HuH-7 (cell line): ENCODE measurements at places on chromosomes 11 and 22.

DNA sequence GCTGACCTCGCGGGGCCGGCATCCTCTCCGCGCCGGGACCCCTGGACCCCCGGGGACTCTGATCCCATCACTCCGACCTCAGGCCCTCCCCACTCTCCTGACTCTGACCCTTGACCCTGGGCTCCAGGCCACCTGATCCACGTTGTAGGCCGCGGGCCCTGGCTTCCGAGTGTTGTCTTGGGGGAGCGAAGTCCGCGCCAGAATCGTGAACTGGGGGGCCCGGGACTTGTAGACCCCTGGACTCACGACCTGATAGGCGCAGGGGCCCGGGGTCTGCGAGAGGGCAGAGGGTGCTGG, 716 bp upstream of the TYMP start:
- no peak for DNase-seq

GRCh38 chr11:67656278-67656922, 5.9 kb upstream of the ACY3 start:
- DNase-seq, result no peak

DNA sequence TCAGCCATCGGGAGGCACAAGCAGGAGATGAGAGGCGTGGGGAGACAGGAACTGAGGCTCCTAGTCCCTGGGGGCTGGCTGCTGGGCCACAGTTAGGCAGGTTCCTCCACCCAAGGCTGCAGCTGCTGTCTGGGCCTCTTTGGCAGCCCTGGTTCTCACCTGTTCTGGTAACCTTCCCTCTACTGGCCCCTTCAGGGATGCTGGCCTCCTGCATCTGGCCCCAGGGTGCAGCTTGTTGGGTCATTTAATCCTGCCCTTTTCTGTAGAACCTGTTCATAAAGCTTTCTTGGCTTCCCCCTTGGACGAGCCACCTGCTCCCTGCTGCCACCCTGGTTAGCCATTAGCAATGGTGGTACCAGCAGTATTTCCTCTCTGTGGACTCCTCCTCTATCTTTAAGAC, 5.5 kb downstream of the USH1C start:
- no peak for DNase-seq

DNA sequence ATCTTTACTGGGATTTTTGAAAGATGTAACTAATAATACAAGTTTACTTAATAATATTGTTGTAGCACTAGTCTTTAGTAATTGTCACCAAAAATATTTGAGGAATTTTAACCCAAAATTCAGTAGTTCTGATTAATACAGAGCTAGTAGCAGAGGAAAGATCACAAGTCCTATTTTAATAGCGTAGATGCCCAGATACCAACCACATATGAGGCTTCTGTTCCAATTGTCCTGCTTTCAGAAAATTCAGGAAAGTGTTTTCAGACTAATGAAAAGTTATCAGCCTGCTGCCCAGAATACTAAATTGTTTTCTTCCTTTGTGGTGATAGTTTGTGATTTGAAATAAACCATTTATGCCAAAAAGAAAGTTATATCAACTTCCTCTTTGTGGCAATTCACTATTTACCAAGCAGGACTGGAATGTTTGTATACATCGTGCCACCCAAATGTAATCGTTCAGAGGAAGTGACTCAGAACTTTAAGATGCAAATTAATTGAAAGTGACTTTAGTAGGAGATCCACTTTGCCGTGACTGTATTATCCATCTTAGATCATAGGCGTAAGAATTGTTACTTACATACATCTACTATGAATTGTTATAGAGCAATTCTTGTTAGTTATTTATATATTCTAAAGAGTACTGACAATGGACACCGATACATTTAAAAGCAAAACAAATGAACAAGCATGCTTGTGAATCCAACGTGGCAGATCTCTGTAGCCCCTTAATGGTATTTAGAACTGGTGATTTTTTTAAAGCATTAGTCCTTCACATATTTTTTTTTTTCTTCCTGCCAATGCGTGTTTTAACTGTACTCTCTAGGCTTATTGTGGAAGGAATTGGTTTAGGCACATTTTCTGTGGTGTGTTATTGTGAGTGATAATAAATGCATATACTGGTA, 231.0 kb downstream of the DDX10 start:
- no peak for DNase-seq

DNA sequence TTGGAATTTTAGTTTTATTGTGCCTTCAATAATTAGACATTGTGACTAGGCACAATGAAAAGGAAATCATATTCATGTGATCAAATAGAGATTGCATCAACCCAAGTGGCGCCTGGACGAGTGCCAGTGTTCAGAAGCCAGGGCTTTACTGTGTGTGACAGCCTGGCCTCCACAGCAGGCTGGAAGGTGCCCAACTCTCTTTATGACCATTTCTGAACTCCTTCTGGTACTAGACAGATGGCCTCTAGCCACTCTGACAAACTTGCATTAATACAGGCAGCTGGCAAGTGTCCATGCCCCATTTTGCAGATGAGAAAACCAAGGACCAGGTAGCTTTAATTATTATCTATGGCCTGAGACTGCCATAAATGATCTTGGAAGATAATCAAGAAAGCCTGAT, 8.3 kb upstream of the POU2AF1 start:
- DNase-seq, result no peak

GRCh38 chr22:37627545-37627944, 11.9 kb upstream of the SH3BP1 start:
- DNase-seq, result no peak

- DNase-seq, result no peak
Measured at GRCh38 chr11:2277008-2277346, 6.6 kb upstream of the ASCL2 start.

DNA sequence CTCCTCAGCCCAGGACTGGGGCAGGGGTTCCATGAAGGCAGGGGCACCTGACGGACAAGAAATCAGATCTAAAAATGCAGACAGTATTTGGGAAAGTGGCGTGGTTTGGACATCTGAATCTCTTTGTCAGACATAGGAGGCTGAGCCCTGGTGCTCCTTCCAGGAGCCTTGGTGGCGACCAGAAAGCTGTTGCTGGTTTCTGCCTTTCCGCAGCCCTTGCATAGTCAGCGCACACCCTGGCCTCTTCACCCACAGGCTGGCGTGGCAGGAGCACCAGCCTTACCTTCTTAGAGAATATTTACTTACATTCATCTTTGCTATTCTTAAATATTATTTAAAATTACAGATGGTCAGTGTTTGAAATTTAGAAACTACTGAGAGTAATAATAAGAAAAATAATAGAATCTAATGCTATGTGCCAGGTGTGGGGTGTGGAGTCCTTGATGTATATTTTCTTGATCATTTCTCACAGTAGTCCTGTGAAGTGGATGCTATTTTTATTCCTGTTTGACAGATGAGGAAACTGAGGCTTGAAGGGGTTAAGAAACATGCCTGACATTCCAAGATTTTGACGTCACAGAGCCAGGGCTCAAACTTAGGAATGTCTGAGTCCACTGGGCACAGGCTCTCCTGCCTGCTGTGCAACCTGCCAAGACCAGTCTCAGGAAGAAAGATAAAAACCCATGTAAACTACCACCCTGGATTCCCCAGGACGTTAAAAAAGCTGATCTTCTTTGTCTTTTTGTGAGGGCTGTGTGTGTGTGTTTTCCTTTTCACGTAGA, 51.6 kb downstream of the TBC1D22A start:
- no peak for DNase-seq

DNA sequence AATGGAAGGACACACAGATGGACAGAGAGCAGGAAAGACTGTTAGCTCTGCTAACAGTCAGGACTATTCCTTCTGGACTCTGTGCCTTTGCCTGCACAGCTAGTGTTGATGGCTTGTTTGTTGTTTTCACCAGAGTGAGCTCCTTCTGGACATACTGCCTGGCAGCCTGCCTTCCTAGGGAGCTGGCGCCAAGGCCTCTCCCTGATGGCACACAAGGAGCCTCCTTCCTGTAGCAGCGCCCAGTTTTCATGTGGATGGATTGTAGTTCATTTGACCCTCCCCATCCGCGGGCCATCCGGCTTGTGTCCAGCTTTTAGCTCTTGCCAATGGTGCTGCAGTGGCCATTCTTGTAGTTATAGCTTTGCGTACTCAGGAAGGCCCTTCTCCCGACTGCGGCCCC, 16.6 kb upstream of the BCR start:
- DNase-seq, result no peak

GRCh38 chr11:21622995-21623394, 569.9 kb upstream of the ANO5 start:
- DNase-seq, result no peak

DNA sequence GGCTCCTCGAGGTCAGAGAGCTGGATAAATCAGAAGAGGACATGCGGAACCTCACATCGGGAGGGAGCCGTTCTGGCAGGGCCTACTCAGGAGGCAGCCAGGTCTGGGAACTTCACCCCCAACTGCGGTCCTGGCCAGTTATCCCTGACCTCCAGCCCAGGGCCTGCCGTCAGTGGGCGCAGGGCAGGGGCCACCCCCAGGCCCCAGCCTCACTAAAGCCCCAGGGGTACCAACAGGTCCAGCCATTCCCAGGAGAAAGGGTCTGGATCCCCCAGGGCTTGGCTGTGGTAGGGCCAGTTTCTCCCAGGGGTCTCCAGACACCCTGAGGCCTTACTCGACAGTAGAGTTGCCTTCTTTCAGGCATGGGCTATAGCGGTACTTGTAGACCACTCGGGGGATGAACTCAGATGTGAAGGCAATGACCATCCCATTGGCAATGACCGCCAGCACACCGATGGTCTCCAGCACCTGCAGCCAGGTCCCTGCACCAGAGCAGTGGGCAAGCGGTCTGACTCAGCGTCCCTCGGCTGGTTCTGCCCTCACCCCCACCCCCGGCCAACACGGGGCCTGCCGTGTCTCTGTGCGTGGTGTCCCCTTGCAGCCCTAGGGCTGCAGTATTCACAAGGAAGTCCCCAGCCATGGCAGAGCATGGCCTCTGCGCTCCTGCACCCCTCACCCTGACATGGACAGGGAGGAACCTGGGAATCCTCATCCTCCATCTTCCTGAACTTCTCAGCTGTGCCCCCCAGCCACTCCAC, 4.6 kb upstream of the SIGIRR start:
- DNase-seq, result no peak

DNA sequence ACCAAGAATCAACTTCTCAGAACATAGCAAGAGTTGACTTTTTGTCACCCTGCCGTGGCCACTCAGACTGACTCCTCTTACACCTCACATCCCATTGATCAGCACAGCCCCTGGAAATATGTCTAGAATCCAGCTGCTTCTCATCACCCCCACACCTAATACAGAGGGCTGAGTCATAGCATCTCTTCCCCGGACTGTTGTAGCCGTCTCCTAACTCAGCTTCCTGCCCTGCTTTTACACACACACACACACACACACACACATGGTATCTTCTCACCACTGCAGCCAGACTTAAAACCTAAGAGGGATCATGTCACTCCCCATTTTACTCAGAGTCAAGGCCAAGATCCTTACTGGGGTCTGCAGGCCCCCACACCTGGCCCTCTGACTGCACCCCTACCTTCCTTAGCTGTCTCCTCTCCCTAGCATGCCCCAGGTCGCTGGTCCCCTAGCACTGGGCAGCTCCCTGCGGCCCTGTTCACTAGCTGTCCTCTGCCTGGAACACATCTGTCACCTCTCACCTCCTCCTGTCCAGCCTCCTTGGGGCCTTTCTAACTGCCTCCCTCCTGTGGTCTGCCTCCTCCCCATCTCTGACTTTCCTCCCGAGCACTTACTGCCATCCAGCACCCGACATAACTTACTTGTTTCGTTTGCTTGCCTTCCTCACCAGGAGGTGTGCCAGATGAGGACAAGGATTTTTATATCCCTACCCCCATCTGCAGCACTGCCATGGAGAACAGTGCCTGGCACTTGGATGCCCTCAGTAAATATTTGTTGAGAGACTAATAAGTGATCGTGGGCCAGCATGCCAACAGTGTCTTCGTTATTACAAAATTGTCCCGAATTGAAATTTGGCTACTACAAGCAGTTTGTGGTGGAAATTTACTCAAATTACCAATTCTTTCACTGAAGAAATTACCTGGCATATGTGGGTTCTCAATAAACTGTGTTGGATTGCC, 61.9 kb downstream of the BMAL1 start:
- DNase-seq, result no peak

DNA sequence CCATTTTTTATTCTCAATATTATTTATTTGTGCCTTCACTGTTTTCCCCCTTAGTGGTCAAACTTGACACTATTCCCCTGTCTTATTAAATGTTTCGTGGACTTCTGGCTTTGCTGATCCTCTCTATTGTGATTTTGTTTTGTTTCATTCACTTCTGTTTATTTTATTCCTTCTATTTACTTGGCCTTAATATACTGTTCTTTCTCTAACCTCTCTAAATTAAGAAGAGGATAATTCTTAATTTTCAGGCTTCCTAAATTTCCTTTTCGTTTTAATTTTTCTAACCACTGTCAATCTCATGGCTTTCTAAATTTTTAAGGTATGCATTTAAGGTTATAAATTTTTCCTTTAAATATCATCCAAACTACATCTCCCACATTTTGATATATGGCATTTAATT, 83.0 kb upstream of the KCNQ1OT1 start:
- DNase-seq, result no peak

GRCh38 chr22:31987218-31987617, 42.9 kb downstream of the YWHAH start:
- no peak for DNase-seq

GRCh38 chr11:86896441-86896841, 58.8 kb downstream of the FZD4 start:
- DNase-seq, result no peak

DNA sequence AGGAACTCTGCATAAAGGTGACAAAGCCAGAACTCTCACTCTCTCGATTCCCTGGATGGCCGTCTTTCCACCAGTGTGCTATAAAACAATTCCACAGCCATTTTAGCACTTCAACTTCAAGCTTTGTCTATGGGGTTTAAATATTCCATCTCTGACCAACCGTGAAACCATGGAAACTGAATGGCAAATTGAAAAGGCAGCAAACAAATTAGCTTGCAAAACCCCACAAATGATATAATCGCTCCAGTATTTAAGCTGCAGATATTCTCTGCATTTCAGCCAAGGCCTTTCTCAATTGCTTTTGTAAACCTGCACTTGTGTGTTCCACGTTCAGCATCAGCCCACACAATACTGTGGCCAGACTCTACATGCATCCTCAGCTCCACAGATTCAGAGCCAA, 131.7 kb upstream of the ISX start:
- DNase-seq, result no peak

DNA sequence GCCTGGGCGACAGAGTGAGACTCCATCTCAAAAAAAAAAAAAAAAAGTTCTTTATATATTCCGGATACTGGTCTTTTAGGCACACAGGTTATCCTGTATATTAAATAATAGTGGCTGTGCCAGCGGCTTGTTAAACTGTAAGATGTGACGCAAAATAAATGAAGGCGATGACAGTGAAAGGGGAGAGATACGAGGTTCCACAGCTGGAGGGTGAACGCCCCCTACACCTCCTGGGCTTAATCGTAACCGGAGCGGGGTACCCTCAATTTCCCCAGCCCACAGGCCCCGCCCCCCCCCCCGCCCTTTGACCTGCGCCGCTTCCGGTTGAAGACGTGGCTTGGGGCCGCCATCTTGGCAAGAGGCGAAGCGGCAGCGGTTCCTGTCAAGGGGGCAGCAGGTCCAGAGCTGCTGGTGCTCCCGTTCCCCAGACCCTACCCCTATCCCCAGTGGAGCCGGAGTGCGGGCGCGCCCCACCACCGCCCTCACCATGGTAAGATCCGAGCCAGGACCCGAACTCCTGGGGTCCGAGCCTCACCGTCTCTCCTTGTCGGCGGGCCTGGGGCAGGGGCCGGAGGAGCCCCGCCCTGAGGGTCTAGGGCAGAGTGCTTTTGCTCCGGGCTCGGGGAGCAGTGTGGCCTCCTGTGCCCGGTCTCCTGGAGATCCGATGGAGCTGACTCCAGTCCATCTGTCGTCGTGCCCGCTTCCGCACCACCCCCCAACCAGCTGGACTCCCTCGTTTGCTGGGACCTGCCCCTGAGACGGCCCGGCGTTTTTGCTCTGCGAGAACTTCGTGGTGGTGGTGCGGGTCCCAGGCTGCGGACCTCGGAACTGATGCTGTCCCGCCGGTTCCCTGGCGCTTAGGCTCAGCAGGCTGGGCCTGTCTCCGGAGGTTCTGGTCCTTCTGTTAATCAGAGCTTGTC, at the start of gene ARCN1:
Gene ARCN1, plus strand, starts transcription at position 349 of the 920 bp plus-strand sequence. Its CDS starts 139 bp downstream, at position 488.
- DNase-seq, result peak; percentile 76
